Neural progenitor cell (in vitro differentiated cells): ENCODE measurements at places on chromosomes 2 and 18.

- DNase-seq = no peak
Measured at GRCh38 chr2:179107737-179108136, 57.8 kb upstream of the CCDC141 start.

- no peak for DNase-seq
Measured at GRCh38 chr2:72150861-72151356, 3.2 kb upstream of the CYP26B1 start.

GRCh38 chr2:195326537-195326936 is 330.5 kb upstream of the SLC39A10 start:
- no peak for DNase-seq

- DNase-seq = no peak
Measured at GRCh38 chr2:232480201-232481190, 7.1 kb downstream of the ECEL1 start.

- DNase-seq = no peak
Measured at GRCh38 chr2:105907184-105907583, 162.5 kb downstream of the NCK2 start.

- DNase-seq = no peak
Measured at GRCh38 chr2:218026676-218027425, 24.1 kb upstream of the TNS1 start.

DNA sequence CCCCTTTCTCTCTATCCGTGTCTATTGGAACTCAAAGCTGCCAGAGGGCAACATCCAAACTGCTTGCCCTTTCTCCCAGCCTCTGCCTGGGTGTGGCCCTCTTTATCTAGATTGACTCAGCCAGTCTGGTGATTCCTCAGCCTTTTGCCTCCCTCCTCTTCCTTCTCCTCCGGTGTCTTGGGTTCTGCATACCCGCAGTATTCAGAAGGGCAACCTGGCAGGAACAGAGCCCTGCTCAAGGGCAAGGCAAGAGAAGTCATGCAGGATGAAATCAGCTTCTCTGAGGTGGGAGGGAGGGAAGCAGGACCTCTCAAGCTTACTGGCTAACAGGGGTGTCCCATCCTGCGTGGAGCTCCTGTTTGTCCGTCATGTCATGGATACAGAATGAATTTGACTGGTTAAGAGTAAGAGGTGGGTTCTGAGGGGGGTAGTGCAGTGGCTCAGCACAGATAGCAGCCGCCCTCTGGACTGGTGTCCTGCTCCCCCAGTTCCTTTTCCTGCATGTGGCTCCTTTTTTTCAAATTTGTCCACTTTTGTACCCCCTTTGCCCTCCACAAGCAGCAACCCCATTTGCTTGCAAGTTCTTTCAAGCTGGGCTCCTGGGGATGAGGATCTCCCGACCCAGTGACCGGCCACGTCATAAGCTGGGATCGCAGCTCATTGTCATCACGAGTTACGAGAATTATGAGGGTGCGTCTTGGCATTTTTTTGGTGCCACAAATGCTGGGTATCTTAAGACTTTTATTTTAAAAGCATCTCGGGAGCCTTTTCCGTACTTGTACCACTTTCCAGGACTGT is 154.1 kb downstream of the FHOD3 start:
- DNase-seq = no peak

- DNase-seq = no peak
Measured at GRCh38 chr2:11550901-11551568, 17.2 kb downstream of the GREB1 start.

GRCh38 chr2:46548521-46549144 is 69.3 kb downstream of the TMEM247 start:
- DNase-seq = no peak

- no peak for DNase-seq
Measured at GRCh38 chr2:147636238-147636882, 208.5 kb upstream of the ACVR2A start.

DNA sequence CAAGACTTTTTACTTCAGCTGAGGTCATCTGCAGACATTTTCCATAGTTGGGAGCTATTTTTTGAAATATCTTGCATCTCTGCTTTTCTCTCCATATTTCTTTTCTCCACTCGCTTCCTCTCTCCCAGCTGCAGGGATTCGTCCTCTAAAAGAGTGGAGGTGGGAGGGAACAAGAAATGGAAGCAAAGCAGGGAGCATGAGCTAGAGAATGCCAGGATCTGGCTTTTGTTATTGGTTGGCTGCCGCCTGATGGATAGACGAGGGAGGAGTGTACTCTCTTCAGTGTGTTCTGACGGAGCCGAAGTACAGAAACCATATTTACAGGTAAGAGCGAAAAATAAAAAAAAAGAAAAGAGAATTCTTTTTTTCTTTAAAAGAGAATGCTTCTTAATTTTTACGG is at the start of gene CSRNP3:
Gene CSRNP3 (plus strand): TSS at position 282 of the 400 bp plus-strand sequence. CDS start 125,368 bp downstream, outside the sequence.
- DNase-seq = peak; percentile 89

DNA sequence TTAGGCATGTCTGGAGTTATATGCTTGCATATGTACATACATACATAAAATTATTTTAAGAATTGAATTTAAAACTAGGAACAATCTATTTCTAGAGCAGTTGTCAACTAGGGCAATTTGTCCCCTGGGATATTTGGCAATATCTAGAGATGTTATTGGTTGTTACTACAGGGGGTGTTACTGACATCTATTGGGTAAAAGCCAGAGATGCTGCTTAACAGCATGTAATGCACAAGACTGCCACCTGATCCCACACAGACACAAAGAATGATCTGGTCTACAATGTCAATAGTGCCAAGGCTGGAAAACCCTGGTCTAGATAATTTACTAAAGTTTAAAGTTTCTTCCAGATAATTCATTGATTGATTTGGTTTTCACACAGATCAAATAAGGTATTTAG is 185.3 kb downstream of the NYAP2 start:
- peak; percentile 3 for DNase-seq

DNA sequence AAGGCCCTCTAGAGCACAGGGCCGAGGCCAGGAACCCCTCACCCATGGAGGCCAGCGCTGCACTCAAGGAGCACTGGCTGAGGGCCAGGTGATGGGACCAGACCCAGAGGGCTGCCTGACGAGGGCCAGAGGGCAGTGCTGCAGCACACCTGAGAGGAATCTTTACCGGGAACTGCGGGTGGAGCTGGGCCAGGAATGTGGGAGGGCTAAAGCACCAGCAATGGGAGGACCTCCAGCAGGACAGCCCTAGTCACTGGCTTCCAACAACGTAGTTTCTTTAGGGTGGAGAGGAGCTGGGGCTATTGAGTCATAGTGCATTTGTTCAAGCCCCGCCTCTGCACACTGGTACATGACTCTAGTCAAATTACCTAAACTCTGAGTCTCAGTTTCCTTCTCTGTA is 143.4 kb downstream of the TMEM17 start:
- no peak for DNase-seq

GRCh38 chr2:7377916-7378569 is 460.8 kb downstream of the RNF144A start:
- peak; percentile 42 for DNase-seq

- DNase-seq = no peak
Measured at GRCh38 chr2:140584471-140584870, 1546.3 kb downstream of the LRP1B start.

GRCh38 chr2:42566837-42567321 is 1.6 kb upstream of the MTA3 start:
- no peak for DNase-seq

GRCh38 chr2:119519057-119519408 is 5.2 kb downstream of the SCTR start:
- DNase-seq = no peak

DNA sequence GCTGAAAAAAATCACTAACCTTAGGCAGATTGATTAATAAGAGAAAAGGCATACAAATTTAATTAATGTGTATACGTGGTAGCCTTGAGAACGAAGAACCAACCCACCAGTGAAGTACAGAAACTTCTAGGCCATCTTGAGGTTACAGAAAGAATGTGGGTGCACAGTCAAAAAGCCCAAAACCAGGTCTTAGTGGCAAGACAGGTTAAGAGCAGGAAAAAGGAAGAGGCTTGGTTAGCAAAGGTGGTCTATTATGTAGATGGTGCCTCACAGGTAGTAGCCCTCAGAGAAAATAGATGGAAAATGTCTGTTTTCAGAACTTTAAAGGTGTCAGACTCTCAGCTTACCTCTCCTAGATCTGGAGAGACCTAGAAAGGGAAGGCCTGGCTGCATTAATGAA is 22.0 kb upstream of the SLC35G4 start:
- DNase-seq = no peak

GRCh38 chr2:26144953-26145680 is 27.8 kb upstream of the GAREM2 start:
- DNase-seq = peak; percentile 81

DNA sequence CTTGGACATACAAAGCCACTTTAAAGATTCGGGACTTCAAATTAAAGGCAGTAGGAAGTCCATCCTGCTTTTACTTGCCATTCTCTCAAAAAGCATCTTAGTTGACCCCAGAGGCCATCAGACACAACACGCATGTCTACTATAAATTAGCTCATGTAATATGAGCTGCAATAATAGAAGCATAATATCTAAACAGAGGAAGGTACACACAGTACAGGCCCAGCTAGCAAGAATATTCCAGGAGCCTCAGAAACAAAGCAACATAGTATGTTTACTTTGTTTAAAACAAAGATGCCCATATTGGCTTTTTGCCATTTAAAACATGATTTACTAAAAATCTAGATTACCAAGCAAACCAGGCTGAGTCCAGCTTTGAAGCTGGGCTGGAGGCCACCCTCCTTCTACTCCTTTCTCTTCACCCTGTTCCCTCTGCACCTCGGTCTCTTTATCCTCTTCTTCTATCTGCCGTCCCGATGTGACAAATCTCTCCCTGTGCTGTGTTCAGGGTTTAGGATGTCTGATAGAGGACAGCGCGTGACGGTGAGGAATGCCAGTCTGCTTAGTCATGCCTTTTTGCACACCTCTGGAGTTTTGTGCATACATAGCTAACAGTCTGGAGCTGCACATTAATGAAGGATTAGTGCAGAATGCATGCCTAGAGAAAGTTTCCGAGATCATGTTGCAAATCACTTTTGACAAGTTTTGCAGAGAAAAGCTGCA is 28.2 kb downstream of the DTNA start:
- peak; percentile 26 for DNase-seq
